Astrocyte (in vitro differentiated cells and primary cell): ENCODE measurements at places on chromosomes 5 and 9. TPM values are rescaled to one million over a fixed set of nuclear protein-coding genes. Genes with fewer than 3 reads are reported as not detected.
A peak's percentile ranks its signal among the peaks of the same experiment; 100 is the strongest.

The SSNA1 gene
- total RNA-seq = 49.1 and 52.7 TPM in 2 replicates

The LCN9 gene
- total RNA-seq = 2.1 and 4.8 TPM in 2 replicates

The ADAM19 gene
- total RNA-seq = 316 and 332 TPM in 2 replicates

The DDX4 gene
- total RNA-seq = not detected in 2 replicates

The SYNPO gene
- total RNA-seq = 40.2 and 68.9 TPM in 2 replicates

The CTSV gene
- 9.7 and 36.3 TPM in 2 replicates for total RNA-seq

The ELL2 gene
- 107 and 118 TPM in 2 replicates for total RNA-seq

The APBB3 gene
- total RNA-seq = 20.4 and 21.1 TPM in 2 replicates

The GRIA1 gene
- 4.2 and 5.4 TPM in 2 replicates for total RNA-seq

The MRPS27 gene
- 37.0 and 43.6 TPM in 2 replicates for total RNA-seq

The KIAA0825 gene
- 2.5 and 2.9 TPM in 2 replicates for total RNA-seq

The TMEM267 gene
- total RNA-seq = 20.9 and 22.3 TPM in 2 replicates

DNA sequence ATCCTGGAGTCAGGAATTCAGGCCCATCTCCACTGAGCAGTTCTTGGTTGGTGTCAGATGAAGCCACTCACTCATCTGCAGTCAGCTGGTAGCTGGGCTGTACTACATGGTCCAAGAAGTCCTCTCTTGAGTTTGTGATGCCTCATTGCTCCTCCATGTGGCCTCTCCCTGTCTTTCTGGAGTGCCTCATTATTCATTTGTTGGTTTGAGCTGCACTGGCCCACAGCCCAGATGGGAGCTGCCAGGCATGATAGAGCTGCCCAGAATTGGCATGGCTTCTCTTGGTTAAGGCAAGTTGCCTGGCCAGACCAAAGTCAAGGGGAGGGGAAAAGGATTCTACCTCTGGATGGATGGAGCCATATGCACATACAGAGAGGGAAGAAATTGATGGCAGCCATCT, 8.0 kb downstream of the PTCD2 start:
- DNase-seq = peak; percentile 66

- peak; percentile 34 for DNase-seq
Measured at GRCh38 chr9:4836676-4837075, 43.9 kb downstream of the RCL1 start.

DNA sequence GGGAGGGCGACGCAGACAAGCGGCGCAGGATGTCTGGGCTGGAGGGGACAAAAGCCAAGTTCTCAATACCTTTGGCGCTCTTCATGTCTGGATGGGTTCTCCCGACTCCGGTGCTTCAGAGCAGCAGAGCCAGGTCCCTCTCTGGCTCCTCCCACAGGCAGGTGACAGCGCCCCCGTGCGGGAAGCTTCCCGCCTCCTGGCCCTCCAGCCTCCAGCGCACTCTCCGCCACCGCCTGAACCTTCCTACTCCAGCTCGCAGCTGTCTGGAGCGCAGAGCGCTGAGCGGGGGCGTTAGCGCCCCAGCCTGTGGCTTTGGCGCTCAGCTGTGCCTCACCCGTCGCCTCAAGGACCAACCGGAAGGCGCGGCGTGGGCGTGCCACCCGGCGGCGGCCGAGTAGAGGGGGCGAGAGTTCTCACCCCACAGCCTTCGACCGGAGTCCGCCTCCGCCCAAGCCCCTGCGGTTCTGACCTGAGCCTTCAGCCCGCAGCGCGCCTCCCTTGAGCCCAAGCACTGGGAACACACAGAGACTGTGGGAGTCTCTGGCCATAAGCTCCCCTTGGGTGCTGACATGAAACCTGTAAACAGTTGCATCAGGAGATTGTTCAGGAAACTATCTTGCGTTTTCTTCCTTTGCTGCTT, at the start of gene SLCO4C1:
Gene SLCO4C1 (minus strand): TSS at position 107 of the 640 bp plus-strand sequence. CDS start 22 bp downstream, at position 85.
- peak; percentile 46 for DNase-seq

DNA sequence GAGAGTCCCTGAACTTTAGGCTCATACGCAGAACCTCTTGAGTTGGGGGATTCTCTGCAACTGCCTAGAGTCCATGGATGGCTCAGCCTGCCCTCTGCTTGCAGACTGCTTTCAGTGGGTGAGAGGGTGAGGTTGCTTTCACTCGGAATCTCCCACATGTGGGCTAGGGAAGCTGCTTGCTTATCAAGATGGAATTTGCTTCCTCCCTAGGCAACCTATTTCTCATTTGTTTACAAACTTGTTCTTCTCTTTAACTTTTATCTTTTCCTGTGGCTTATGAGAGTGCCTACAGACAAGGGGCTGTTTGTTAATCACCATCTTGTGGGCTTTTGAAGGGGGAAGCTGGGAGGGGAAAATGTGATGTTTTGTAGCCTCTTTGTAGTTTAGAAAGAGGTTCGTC, 10.0 kb downstream of the TLE4 start:
- DNase-seq = peak; percentile 94

DNA sequence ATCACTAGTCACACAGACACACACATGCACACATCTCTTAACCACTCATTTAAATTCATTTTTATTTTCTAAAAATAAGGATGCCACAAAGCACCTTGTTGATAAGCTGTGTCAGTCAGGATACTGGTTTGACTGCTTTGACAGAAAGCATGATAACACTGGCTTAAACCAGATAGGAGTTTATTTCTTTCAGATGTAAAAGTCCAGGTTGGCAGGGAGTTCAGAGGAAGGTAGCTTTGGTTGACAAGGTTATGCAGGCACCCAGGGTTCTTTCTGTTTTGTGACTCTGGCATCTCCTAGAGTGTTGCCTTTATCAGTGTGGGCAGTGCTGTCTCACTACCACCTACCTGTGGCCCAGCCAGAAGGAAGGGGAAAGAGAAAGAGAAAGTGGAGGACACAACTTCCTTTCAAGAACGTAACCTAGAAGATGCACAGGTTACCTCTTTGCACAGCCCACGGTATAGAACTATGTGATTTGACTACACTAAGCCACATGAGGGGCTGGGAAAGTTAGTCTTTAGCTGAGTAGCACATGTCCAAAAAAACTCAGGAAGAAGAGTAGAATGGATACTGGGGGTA, 334.7 kb downstream of the OSTF1 start:
- no peak for DNase-seq

- DNase-seq = no peak
Measured at GRCh38 chr5:164672931-164673694, 1167.7 kb downstream of the MAT2B start.

DNA sequence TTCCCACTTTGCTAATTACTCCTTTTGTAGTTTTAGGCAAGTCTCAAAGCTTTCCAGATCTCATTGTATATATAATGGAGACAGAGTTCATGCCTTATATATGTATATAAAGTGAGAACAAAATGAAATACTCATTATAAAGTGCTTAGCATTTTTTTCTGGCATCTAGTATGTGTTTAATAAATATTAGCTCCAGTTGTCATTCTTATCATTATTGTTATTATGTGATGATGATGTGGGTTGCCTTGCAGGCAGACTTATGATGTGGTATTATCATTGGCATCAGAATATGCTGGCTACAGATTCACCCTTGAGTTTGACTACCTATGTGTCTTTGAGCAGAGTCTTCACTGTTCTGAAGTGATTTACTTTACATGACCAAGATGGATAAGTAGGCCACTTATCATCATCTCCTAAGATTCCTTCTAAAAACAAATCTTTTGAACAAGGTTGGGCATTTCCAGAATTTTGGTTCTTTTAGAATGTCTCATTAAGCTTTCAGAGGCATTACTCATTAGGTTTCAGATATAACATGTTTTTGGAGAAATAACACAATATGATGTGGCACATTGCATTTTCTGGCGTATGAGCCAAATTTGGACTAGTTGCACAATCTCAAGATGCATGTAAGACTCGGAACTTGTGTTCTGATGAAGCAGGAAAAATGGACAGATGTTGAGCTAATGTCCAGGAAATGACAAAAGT, 145.6 kb upstream of the TNC start:
- DNase-seq = peak; percentile 80

DNA sequence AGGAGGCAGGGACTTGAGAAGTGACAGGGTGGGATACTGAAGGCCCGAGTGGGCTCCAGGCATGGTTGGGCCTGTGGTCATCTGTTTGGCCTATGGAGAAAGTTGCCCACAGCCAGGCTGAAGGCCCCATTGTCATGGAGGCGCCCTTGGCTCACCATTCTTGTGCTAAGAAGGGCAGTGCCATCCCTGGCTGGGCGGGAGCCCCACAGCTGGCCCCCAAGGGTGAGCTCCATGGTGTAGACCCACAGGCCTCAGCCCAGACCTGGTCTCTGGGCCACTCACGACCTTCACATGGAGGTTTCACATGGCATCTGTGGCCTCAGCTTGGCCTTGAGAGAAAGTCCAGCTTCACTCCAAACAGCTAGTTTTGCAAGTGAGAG, 34.3 kb upstream of the PRDM12 start:
- no peak for DNase-seq

- no peak for DNase-seq
Measured at GRCh38 chr5:67334373-67334772, 137.8 kb upstream of the CD180 start.

DNA sequence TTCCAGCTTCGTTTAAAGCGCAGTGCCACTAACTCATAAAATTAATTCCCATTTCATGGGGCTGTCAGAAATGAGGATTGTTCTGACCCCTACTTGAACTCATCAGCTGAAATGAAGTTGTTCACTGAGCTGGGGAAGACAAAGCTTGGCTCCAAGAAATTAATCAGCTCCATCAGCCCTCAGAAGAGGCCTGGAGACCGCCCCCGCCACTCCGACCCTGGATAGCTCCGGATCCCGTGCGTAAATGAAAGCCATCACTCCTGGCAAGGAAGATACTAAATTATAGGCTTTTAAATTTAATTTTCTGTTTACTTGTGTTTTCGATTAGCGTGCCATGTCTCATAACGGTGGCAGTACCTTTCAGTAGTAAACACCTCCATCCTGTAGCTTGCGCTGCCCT, 142.8 kb upstream of the IRX2 start:
- DNase-seq = no peak

GRCh38 chr5:10387690-10388089, 34.2 kb downstream of the MARCHF6 start:
- peak; percentile 41 for DNase-seq

- DNase-seq = peak; percentile 58
Measured at GRCh38 chr5:96195123-96195522, 233.5 kb upstream of the ELL2 start.

GRCh38 chr9:113503613-113504211, 40.2 kb downstream of the RGS3 start:
- no peak for DNase-seq

DNA sequence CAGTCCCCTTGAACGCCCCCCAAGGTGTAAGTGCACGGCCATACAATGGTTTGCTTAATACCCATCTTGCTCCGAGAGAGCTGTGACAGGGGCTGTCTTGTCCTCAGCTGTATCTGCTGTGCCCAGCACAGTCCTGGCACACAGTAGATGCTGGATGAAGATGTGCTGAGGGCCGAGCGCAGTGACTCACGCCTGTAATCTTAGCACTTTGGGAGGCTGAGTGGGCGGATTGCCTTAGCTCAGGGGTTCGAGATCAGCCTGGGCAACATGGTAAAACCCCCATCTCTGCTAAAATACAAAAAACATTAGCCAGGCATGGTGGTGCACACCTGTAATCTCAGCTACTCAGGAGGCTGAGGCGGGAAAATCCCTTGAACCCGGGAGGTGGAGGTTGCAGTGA, 53.6 kb downstream of the C9orf50 start:
- no peak for DNase-seq

GRCh38 chr5:78835176-78835575, 149.9 kb downstream of the ARSB start:
- no peak for DNase-seq

DNA sequence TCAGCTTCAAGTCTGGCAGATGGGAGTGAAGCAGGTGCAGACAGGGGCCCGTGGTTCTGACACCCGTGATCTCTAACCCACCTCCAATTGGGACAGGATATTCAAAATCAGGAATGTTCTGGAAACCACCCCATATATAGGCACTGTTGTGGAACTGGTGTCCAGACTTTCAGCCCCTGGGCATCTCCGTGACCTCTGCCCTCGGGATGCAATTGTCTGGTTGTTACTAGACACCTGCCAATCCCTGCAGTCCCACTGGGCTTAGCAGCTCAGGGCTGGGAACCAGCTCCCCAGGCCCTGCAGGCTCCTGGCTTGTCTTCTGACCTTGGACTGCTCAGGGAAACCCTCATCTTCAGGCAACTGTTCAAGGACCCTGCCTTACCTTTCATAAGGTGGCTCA, 38.8 kb downstream of the NTNG2 start:
- no peak for DNase-seq

- peak; percentile 8 for DNase-seq
Measured at GRCh38 chr5:55540024-55540423, 5.3 kb upstream of the PLPP1 start.

- no peak for DNase-seq
Measured at GRCh38 chr5:966941-967340, 41.7 kb upstream of the NKD2 start.

- no peak for DNase-seq
Measured at GRCh38 chr5:168781941-168782571, 202.9 kb upstream of the PANK3 start.

GRCh38 chr5:167802755-167803431, 488.6 kb upstream of the WWC1 start:
- DNase-seq = peak; percentile 52

GRCh38 chr5:139495638-139496435, 13.3 kb upstream of the STING1 start:
- DNase-seq = peak; percentile 56

- peak; percentile 28 for DNase-seq
Measured at GRCh38 chr9:109652971-109653370, 127.0 kb upstream of the PALM2AKAP2 start.

DNA sequence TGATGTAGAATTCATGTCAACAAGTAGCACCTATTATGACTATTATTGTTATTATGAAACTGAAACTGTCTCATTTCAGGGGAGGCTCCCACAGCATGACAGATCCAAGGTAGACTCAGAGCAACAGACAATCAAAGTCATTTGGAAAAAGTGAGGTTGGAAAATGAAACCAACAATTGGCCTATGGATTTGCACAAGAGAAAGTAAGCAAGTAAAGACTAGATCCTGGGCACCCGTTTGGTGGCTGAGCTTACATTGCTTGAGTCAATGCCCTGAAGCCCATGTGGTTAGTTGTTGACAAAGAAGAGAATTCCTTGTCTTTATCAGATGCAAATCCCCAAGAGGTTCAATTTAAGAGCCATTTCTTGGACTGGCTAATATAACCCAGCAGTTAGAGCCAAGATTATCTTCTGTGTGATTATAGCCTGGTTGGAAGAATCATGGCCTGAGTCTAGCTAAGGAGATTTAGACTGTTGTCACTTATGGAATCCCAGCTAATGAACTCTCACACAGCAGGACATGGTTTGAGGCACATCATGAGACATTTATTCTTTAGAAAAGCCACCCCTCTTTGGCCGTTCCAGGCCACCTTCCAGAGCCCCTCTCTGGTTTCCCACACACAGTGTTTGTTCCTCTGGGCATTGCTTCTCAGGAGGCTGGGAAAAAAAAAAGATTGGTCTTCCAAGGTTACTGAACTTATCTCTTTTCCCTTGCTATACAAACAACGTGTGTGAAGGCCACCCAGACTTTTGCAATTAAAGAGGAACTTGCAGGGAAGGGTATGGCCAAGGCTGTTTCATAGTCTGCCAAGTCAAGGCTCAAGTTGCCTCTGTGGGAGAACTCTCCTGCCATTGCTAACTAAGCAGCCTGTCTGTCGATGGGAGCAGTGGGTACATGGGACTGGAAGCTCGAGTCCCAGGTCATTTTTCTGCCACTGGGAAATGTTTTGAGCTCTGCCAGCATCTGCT, 399.5 kb downstream of the ENC1 start:
- no peak for DNase-seq
